Thymus (tissue), 14 donors: ENCODE measurements at places on chromosomes 3 and 15. TPM values are rescaled to one million over a fixed set of nuclear protein-coding genes. Genes with fewer than 3 reads are reported as not detected.

DNA sequence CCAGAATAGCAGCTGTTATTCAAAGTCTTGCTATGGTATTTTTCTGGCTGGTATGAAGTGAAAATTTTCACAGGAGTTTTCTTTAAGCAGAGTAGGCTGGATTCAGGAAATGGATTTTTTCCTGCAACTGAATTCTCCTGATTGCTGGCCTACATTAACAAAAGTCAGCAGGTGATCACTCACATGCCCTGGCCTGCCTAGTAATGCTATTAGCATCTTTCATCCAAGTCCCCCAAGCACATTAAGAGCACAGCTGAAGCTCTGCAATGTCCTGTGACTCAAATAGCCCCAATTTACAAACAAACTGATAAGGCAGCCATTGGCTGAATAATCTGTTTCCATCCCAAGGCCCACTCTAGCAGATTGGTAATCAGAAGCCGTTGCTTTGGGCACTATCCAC is 688.3 kb upstream of the LMCD1 start:
- DNase-seq = no peak

- DNase-seq = no peak
These were observed 25.3 kb downstream of the CSPG5 start for GRCh38 chr3:47553407-47553806.

DNA sequence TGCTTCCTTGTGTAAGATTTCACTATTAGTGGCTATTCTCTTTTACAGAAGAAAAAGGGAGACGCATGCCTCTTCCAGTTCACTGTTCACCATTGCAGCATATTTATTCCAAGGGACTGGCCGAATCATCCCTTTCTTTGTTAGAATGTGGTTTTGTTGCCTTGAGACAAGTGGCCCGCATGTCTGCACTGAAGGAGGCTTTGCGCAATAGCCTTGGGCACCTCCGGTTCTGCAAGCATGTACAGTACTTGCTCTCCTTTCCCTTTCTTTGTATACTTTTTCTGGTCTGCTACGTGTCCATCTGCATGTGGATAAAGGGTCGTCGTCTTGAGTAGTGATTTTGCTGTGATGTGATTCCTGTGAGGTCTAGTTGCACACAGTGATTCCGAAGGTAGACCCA is 43.0 kb downstream of the FLNB start:
- DNase-seq = no peak

DNA sequence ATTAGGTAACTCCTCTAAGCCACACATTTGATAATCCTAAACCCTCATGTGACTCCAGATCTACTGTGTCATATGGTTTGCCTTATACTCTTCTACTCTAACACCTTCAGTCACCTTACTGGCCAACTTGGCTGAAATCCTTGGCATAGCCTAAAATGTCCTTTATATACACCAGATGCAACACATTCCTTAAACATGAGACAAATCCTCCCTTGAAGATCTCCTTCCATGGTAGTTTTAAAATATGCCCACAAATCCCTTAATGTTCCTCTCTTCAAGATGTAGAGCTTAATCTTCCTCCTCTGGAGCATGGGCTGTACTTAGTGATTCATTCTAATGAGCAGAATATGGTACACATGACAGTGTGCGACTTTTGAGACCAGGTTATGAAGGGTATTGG is 238.9 kb downstream of the SUCLG2 start:
- no peak for DNase-seq

The CYP19A1 gene
- 2.2 TPM for polyA plus RNA-seq
